ENCODE measurements at places on chromosomes 16 and 17.

GRCh38 chr17:8643855-8644506, 13.5 kb upstream of the MYH10 start:
- DNase-seq: no peak

GRCh38 chr16:2963723-2964474, at the start of gene KREMEN2:
TSS of gene KREMEN2 (plus strand) at chr16:2964275. CDS start at chr16:2964521, 246 bp downstream.
- peak; percentile 95 for DNase-seq

- no peak for DNase-seq
Measured at GRCh38 chr16:77732241-77732946, 10.1 kb downstream of the NUDT7 start.

DNA sequence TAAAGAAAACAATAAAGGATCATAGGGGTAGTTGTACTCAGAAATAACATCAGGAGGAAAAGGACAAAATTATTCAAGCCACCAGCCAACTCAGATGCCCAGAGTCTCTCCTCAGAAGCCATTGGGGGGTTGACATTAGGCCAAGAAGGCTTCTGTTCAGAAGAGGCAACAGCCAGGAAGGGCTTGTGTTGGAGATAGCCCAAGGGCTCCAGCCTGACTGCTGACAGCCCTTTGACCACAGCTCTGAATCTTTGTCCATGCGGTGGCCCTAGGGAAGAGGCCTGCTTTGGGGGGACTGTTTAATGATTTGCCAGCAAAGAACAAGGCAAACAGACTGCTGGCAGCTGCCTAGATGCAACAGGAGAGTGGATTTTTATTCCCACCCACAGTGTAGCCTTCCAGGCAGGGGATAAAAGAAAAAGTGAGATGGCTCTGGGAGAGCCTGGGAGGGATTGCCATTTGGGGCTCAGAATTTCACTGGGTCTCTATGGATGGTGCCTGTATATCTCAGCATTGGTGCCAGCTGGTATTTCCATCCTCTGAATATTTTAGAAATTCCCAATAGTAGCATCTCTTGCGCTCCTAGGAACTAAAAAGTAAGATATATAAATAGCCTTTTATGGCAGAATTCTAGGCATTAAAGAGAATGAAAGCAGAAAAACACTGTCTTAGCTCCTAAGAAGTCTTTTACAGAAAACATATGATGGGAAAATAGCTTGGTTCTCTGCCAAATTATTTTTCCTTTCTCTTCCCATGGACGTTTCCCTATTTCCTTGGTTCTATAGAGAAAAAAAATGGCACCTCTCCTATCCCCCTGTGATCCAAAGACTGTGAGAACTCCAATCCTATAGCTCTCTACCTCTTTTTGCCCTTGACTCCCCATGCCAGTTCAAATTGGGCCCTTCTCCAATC, 29.4 kb upstream of the SUPT4H1 start:
- DNase-seq: no peak

GRCh38 chr16:83990492-83990891, 22.4 kb downstream of the NECAB2 start:
- no peak for DNase-seq

GRCh38 chr16:84003038-84003437, 35.0 kb downstream of the NECAB2 start:
- DNase-seq: no peak

Measured in RPMI8226 (cell line).